ENCODE measurements at places on chromosomes 12 and 14. TPM values are rescaled to one million over a fixed set of nuclear protein-coding genes. Genes with fewer than 3 reads are reported as not detected.

Gene TAS2R13
- 2.4 TPM for total RNA-seq

Gene INSM2
- not detected for total RNA-seq

Gene MYO1H
- not detected for total RNA-seq

Gene CDKL1
- 30.3 TPM for total RNA-seq

Gene OAS2
- 4.2 TPM for total RNA-seq

Gene GPX2
- total RNA-seq, result not detected

Gene BIN2
- total RNA-seq, result not detected

Gene NPAS3
- 0.76 TPM for total RNA-seq

Gene KRT79
- total RNA-seq, result not detected

Gene DHRS2
- total RNA-seq, result not detected

Gene CLEC14A
- total RNA-seq, result 0.33 TPM

Measured in smooth muscle cell of the pulmonary artery (primary cell).